ENCODE measurements at places on chromosomes 12 and 14.

GRCh38 chr14:44669496-44669895 lies 162.4 kb upstream of the FSCB start:
- H3K36me3 ChIP-seq: no peaks in the 10 kb centered on the region
- no peak overlapping the region for H3K4me3 ChIP-seq
- no peak overlapping the region for H3K27ac ChIP-seq
- H3K4me1 ChIP-seq: no peaks in the 10 kb centered on the region

GRCh38 chr12:89999699-90000505 lies 291.3 kb upstream of the ATP2B1 start:
- DNase-seq: no peak
- H3K27me3 ChIP-seq: no peaks in the 10 kb centered on the region
- no peak overlapping the region for H3K27ac ChIP-seq
- H3K4me3 ChIP-seq: no peak overlapping the region
- H3K4me1 ChIP-seq: peaks cover 2% of the 10 kb centered on the region

GRCh38 chr14:83164016-83164415 lies 1630.4 kb upstream of the SEL1L start:
- DNase-seq: no peak
- no peaks in the 10 kb centered on the region for H3K36me3 ChIP-seq
- no peak overlapping the region for H3K4me3 ChIP-seq
- H3K4me1 ChIP-seq: no peaks in the 10 kb centered on the region
- no peak overlapping the region for H3K27ac ChIP-seq
- H3K27me3 ChIP-seq: no peaks in the 10 kb centered on the region

GRCh38 chr14:50270932-50271331 lies 39.6 kb upstream of the SOS2 start:
- H3K27me3 ChIP-seq: no peaks in the 10 kb centered on the region
- no peak overlapping the region for H3K4me3 ChIP-seq
- H3K4me1 ChIP-seq: no peaks in the 10 kb centered on the region
- no peak for DNase-seq

DNA sequence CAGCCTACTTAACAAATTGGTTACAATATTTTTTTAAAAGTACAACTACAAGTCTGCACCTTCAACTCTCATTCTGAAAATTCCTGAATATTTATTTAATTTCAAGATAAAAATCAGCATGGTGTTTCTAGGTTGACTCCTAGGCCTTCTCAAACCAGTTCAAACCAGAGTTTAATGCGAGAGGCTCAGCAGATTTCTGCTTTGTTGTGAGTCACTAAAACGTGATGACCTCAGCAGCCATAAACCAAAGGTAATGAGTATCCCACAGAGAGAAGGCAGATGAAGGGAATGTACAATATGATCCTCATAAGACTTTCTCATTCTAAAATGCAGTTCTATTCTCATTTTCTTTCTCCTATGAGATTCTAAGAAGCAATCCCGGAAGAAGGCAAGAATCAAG lies 1.5 kb downstream of the PRDM4 start:
- peaks cover 8% of the 10 kb centered on the region for H3K36me3 ChIP-seq
- no peak overlapping the region for H3K27ac ChIP-seq
- no peaks in the 10 kb centered on the region for H3K27me3 ChIP-seq
- no peaks in the 10 kb centered on the region for H3K4me1 ChIP-seq
- H3K4me3 ChIP-seq: peak overlapping the region; percentile 94

GRCh38 chr12:49730568-49731101 lies 10.7 kb upstream of the TMBIM6 start:
- no peaks in the 10 kb centered on the region for H3K27me3 ChIP-seq
- no peak overlapping the region for H3K27ac ChIP-seq
- H3K4me3 ChIP-seq: no peak overlapping the region
- peaks cover 9% of the 10 kb centered on the region for H3K36me3 ChIP-seq
- no peaks in the 10 kb centered on the region for H3K4me1 ChIP-seq

DNA sequence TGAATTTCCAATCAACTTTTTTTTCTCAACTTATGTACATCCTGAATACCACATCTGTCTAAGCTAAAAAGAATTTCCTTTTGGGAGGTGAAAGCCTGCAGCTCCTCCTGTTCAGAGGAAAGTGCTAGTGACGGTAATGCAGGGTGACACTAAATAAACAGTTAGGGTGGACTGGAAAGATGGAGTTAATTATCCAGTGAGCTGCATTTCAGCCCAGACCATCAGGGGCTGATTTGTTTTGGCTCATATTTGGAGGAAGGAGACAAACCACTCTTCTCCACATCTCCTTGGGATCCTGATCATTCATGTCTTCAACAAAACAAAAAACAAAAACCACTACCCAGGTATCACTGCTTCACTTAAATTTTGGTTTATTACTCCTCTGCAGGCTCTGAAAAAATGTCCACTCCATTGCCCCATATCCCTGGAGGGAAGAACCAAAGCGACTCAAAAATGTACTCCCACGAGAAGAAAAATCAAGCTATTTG lies 5.1 kb upstream of the SIX1 start:
- H3K27ac ChIP-seq: no peak overlapping the region
- no peak overlapping the region for H3K4me3 ChIP-seq
- H3K4me1 ChIP-seq: peaks cover 8% of the 10 kb centered on the region
- no peaks in the 10 kb centered on the region for H3K36me3 ChIP-seq
- H3K27me3 ChIP-seq: peaks cover 94% of the 10 kb centered on the region

GRCh38 chr12:4119157-4119761 lies 154.3 kb upstream of the CCND2 start:
- no peak for DNase-seq
- H3K27me3 ChIP-seq: no peaks in the 10 kb centered on the region
- H3K27ac ChIP-seq: no peak overlapping the region
- H3K4me3 ChIP-seq: no peak overlapping the region

DNA sequence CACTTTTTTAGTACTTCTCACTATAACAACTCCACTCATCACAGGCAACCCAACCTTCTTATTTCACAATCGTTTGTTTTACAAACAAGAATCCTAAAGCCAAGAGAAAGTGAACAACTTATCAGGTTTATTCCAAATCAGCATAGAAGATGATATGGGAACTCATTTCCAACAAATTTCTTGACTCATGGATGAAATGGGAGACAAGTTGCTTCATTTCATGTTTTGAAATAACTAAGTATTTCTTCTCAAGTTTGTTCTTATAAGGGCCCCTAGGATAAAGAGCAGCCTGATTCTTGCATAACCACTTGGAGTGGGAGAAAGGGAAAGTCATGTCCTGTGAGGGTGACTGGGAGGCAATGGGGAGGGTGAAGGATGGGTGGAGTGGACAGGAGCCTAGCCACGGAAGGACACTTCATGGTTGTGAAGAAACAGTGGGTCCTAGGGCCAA lies 168.3 kb downstream of the DUSP6 start:
- H3K27me3 ChIP-seq: no peaks in the 10 kb centered on the region
- no peak for DNase-seq
- no peak overlapping the region for H3K27ac ChIP-seq
- H3K4me3 ChIP-seq: no peak overlapping the region
- H3K36me3 ChIP-seq: no peaks in the 10 kb centered on the region
- no peaks in the 10 kb centered on the region for H3K4me1 ChIP-seq

- peaks cover 26% of the 10 kb centered on the region for H3K36me3 ChIP-seq
- H3K4me3 ChIP-seq: no peak overlapping the region
- no peak overlapping the region for H3K27ac ChIP-seq
- peaks cover 4% of the 10 kb centered on the region for H3K4me1 ChIP-seq
- H3K27me3 ChIP-seq: no peaks in the 10 kb centered on the region
- DNase-seq: no peak
These were observed 128.2 kb downstream of the VRK1 start for GRCh38 chr14:96925422-96925821.

DNA sequence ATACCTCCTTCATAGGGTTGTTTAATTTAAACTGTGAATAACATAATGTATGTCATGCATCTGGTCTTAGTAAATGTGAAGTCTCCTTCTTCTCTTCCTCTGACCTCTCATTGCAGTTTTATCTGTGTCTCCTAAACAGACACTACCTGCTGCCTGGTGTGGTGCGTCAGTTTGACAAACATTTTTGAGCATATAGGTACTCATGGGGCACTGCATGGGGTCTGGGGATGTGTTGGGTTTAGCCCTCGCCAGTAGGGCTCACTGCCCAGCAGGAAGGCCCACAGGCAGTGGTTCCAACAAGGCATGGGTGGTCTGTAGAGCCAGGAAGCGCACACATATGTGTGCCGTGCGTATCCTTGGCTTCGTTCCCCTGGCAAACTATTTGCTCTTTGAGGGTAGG lies 3.0 kb upstream of the CEBPE start:
- no peak overlapping the region for H3K4me3 ChIP-seq
- no peak for DNase-seq
- H3K4me1 ChIP-seq: peaks cover 11% of the 10 kb centered on the region
- H3K36me3 ChIP-seq: peaks cover 5% of the 10 kb centered on the region
- H3K27me3 ChIP-seq: no peaks in the 10 kb centered on the region
- no peak overlapping the region for H3K27ac ChIP-seq

- H3K4me1 ChIP-seq: no peaks in the 10 kb centered on the region
- no peaks in the 10 kb centered on the region for H3K36me3 ChIP-seq
- no peak overlapping the region for H3K4me3 ChIP-seq
- H3K27ac ChIP-seq: no peak overlapping the region
- H3K27me3 ChIP-seq: no peaks in the 10 kb centered on the region
These were observed 969.3 kb downstream of the TMTC2 start for GRCh38 chr12:83656004-83656403.

GRCh38 chr14:23657959-23658470 lies 21.9 kb downstream of the DHRS2 start:
- no peaks in the 10 kb centered on the region for H3K4me1 ChIP-seq
- no peaks in the 10 kb centered on the region for H3K27me3 ChIP-seq
- no peak for DNase-seq
- peaks cover 5% of the 10 kb centered on the region for H3K36me3 ChIP-seq
- H3K4me3 ChIP-seq: no peak overlapping the region

DNA sequence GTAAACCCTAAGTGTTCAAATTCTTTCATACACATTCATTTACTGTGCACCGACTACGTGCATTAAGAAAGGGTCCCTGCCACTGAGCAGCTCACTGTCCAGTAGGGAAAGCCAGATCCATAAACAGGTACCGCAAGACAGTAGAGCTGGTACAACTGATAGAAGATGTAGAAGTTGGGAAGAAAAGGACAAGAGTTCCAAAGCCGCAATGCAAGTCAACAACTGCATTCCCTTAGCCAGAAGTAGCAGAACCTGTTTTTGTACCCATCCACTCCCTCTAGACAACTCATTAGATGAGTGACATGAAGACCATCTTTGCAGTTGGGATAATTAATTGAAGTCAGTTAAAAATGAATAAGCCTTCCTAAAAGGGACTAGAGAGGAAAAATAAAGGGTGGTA lies 1.3 kb downstream of the SENP1 start:
- no peaks in the 10 kb centered on the region for H3K27me3 ChIP-seq
- H3K27ac ChIP-seq: no peak overlapping the region
- H3K36me3 ChIP-seq: no peaks in the 10 kb centered on the region
- H3K4me3 ChIP-seq: peak overlapping the region; percentile 84
- DNase-seq: no peak
- H3K4me1 ChIP-seq: peaks cover 7% of the 10 kb centered on the region

Data from H9 (cell line).